Lung (tissue), 17 donors: ENCODE measurements at places on chromosomes 2 and 18.

DNA sequence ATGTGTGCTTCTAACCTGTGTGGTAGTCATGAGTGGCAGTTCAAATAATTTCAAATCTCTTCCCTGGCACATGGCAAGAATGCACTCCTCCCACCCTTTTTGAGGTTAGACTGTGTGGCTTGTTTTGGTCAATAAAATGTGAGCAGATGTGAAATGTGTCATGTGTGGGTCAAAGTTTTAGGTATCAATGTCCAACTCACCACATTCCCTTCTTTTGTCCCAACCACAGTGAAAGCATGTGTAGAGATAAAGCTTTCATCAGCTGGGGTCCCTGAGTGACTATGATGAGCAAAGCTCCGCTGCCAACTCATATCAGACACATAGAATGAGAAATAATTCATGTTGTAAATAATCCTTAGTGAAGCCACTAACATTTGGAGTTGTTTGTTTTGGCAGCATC, 118.2 kb downstream of the PAX3 start:
- no peak for DNase-seq

- no peak for DNase-seq
Measured at GRCh38 chr2:150609831-150610582, 122.5 kb upstream of the RND3 start.

DNA sequence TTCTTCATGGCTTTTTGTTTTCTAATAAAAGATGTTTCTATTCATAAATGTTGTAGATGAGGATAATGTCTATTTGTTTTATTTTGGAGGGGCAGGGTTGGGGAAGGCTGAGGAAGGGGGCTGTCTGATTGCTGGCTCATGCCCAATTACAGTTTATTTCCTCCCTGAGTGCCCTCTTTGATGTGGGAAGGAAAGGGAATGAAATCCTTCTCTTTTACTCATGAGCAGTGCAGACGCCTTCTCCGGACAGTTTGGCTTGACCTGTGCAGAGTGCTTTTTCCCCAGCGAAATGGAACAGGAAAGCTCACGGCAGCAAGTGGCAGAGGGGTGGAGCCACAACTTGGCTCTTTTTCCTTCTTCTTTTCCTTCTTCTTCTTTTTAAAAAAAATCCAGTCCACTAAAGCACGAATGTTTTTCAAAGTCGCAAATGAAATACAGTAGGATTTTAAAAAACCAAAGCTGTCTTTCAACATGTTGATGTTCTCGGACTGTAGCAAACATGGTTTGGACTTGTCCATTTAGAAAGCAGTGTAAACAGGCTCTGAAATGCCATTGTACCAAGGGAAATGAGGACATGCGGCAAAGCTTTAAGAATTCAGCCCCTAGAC, 34.5 kb downstream of the RAB31 start:
- peak; percentile 65 for DNase-seq

- DNase-seq: no peak
Measured at GRCh38 chr2:11030036-11030435, 118.3 kb downstream of the KCNF1 start.

DNA sequence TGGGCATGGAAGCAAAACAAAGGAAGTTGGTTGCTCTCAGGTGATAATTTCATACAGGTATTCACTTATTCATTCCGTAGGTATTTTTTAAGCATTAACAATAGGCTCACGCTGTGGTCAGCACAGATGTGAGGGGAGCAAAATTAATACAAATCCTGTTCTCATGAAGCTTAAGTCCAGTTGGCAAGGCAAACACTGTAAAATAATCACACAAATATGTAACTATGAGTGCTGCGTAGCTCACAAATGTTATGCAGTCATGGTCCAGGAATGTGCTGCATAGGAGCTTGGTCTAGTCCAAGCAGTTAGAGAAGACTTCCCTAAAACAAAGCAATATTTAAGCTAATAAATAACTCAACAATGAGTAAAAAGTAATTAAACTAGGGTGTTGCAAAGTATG, 23.9 kb downstream of the SP5 start:
- peak; percentile 62 for DNase-seq

DNA sequence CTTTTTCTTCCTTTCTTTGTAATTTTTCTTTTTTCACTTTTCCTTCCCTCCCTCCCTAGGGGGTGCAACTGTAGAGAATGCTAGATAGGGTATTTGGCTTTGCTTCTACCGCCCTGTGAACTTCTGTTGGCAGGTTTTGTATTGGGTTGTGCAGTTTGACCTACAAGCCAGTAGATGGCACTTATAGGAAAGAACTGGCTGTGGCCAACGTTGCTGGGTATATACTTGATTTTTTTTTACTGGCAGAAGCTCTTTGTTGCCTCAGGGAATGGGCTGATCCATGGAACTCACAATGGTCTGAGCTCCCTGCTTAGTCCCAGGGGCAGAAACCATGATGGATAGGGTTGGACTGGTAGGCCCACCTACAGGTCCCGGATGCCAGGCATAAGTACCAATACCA, 1019.5 kb upstream of the LRRTM1 start:
- no peak for DNase-seq

DNA sequence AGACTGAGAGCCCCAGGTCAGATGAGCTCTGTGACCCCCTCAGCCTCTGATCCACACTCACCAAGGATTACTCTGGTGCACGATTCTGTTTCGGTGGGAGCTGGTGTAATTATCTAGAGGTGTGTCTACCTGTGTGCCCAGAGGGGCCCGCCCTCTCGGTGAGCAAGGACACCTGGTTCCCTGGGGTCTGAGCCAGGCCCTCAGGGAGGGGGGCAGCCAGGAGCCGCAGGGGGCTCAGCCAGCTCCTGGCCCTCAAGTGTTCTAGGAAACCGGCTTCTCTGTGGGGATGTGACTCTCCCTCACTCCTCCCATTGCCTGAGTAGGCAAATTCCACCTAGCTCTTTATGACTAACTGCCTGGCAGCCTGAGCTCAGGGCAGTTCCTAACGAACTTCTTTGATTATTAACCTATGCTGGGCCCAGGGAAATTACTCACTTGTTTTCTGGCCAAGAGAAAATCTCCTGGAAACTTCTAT, 17.4 kb downstream of the AGAP1 start:
- peak; percentile 45 for DNase-seq

DNA sequence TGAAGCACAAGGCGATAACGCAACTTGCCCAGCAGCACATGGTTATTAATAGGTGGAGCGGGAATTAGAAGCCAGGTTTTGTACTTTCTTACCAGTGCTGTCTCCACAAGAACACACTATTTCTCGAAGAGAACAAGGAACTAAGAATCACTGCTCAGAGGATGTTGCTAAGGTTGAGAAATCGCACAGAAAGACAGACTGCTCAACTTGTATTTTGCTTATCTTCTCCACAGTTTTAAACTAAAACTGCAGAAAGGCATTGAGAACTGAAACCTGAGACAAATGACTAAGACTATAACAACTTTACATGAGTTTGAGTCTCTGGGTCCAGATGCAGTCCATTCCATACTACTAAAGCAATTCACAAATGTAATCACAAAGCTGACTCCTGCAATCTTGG, 6.2 kb downstream of the PRKD3 start:
- DNase-seq: peak; percentile 33

GRCh38 chr18:27564066-27564465, 379.0 kb upstream of the CHST9 start:
- no peak for DNase-seq

GRCh38 chr2:9388199-9388681, 35.1 kb downstream of the ITGB1BP1 start:
- DNase-seq: no peak

DNA sequence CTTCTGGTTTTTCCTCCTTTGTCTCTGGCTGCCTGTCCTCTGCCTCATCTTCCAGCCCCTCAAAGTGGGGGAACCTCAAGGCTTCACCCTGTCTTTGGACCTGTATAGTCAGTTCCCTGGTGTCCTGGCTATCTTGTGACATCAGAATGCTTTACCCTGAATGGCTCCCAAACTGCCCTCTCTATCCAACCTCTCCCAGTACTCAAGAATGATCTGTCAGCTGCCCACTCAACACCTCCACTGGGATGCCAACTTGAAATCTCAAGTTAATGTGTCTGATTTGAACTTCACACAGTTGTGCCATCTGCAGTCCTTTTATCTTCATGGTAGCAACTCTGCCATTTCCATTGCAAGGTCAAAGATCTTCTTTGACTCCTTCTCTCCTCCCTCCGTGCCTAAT, 43.8 kb downstream of the UBE2F start:
- no peak for DNase-seq

DNA sequence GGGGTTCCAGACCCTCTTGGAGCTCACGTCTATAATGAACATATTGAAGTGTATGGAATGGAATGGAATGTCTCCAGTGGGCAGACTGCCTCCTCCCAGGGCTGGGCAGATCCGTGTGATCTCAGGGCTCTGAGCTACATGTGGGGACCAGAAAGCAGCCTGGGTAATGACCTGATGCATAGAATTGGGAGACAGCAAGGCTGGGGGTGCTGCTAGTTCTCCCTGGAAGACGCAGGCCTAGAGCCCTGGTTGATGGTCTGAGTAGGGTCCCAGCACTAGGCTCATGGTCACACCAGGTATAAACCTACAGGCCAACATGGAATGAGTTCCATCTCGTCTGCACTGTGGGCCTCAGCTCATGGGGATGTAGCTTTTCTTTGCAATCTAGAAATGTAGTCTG, 46.7 kb downstream of the ACAA2 start:
- DNase-seq: no peak

GRCh38 chr18:8826971-8827370, 121.6 kb downstream of the MTCL1 start:
- DNase-seq: no peak

- DNase-seq: peak; percentile 50
Measured at GRCh38 chr2:151766437-151767153, 32.3 kb upstream of the NEB start.

DNA sequence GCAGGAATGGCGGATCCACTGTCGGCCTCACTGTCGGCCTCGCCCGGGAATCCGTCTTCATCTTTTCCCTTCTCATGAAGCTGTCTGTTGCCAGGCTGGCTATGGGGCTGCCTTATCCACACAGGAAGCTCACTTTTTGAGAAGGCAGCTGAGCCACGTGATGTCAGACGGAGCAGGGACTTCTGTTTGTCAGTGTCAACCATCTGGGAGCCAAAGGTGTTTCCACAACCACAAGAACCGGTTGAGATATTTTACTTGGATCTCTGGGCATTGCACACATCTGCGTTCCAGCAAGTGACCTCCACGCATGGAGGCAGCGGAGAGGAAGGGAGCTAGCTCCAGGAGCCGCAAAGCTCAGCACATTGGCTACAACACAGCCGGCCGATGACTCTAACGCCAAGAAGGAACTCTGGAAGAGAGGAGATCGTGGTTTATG, 27.4 kb upstream of the TAF1B start:
- no peak for DNase-seq

DNA sequence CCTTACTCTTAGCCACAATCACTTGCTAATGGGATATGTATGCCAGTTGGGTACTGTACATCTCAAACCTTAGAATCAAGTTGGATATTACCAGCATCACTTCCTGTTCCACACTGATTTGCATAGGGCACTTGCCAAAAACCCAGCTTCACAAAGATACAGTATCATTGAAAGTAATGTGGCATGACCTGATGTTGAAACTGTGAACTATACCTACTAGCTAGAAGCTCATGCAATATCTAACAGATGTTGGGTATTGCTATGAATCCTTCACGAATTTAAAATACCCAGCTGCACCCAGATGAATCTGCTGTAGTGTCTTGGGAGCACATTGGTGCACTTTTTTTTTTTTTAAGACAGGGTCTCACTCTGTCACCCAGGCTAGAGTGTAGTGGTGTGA, 6.5 kb upstream of the STAMBP start:
- DNase-seq: no peak

DNA sequence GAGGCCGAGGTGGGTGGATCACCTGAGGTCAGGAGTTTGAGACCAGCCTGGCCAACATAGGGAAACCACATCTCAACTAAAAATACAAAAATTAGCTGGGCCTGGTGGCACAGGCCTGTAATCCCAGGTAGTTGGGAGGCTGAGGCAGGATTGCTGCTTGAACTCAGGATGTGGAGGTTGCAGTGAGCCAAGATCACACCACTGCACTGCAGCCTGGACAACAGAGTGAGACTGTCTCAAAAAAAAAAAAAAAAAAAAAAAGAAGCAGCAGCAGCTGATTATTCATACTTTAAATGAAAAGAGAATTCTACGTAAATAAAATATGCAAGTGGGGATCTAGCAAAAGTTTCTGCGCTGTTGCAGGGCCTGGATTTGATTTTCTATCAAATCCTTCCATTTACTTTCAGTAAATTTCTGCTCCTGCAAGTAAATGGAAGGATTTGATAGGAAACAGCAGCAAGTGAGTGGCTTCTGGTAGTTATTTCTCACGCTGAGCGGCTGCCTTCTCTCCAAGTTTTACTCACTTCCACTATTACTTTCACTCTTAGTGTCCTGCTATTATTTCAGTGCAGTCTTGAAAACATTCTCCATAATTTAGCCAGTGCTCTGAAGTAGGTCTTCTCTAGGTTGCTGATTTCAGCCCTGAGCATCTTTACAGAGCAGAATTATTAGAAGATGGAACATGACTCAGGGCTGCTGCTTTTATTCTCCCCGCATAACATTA, 68.4 kb downstream of the SLC16A14 start:
- DNase-seq: no peak

- no peak for DNase-seq
Measured at GRCh38 chr18:57930476-57930875, 113.5 kb upstream of the NEDD4L start.

DNA sequence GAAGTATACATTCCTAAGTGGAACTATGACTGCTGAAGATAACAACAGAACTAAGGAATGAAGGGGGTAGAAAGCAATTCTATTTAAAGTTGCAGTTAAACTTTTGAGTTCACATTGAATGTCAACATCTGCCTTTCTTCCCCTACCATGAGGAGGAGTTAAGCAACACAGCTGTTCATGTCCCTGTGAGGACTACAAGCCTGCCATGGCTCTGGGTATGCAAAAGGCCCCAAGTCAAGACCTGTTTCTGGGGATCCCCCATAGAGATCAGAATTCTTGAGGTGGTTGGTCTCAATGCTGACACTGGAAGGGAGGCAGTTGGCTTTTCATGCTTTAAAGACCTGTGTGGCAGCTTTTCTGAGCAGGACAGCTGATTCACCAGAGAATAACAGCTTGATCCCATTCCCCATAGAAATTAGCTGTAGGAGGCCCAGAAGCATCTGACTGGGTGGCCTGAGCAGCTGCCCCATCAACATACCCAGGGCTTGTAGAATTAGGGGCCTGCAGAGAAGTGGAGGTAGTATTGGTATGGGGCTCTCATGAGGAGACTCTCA, 131.0 kb downstream of the SETBP1 start:
- no peak for DNase-seq
